ENCODE measurements at places on chromosomes 11 and 22.

GRCh38 chr22:29717789-29718188 lies 2.0 kb upstream of the CABP7 start:
- DNase-seq, result no peak

DNA sequence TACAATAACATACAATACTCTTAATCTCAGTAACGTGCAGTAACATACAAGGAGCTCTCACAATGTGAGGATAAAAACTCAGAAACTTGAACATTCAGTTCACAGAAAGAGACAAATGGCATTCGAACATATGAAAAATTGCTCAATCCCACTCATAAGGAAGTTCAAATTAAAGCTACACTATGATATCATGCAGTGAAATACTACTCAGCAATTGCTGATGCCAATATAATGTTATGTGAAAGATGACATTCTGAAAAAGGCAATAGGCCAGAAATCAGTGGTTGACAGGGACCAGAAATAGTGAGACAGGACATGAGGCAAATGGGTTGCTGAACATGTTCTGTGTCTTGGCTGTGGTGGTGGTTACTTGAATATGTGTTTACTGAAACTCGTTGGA lies 33.7 kb upstream of the PITPNB start:
- no peak for DNase-seq

GRCh38 chr11:130675371-130675821 lies 227.0 kb downstream of the ADAMTS15 start:
- DNase-seq, result no peak

DNA sequence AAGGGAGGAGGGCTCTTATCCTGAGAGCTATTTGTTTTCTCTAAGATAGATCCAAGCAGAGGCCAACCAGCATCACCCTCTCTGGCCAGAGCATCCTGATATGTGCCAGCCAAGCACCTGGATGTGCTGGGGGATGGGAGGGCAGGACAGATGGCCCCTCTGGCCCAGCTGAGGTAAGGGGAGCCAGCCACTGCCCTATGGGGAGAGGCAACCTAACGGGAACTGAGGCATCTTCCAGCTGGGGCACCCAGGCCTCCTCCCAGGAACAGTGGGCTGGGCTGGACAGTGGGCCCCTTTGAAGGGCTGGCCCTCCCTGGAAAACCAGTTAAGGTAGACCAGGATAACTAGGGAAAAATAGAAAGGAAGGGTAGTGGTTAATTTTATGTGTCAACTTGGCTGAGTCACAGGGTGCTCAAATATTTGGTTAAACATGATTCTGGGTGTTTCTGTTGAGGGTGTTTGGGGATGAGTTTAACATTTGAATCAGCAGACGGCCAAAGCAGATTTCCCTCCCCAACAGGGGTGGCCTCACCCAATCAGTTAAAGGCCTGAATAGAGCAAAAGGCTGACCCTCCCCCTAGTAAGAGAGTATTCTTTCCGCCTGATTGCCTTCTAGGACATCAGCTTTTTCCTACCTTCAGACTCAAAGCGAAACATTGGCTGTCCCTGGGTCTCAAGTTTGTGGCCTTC lies 595.1 kb downstream of the BUD13 start:
- DNase-seq, result no peak

DNA sequence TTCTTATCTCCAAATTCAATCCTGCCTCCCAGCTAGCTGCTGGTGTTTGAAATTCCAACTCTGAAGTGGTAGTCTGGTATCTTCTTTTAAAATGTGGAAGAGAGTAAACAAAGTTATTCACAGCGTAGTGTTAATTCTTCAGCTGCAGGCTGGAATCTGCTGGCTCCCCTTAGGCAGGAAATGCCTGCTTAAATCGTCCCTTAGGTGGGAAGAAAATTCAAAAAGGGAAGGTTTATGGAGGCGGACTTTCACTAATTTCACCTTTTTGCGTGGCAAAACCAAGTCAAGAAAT lies 439.0 kb upstream of the CCDC90B start:
- no peak for DNase-seq

GRCh38 chr11:4186464-4187054 lies 92.0 kb downstream of the RRM1 start:
- no peak for DNase-seq

GRCh38 chr11:3137486-3138177 lies 27.5 kb downstream of the OSBPL5 start:
- no peak for DNase-seq

- no peak for DNase-seq
These were observed 3.9 kb downstream of the PACSIN2 start for GRCh38 chr22:43011079-43011478.

GRCh38 chr22:17318817-17319216 lies 50.4 kb upstream of the CECR2 start:
- no peak for DNase-seq

GRCh38 chr11:22508665-22509064 lies 117.0 kb downstream of the FANCF start:
- DNase-seq, result no peak

GRCh38 chr11:126157326-126158030 lies 54.0 kb downstream of the RPUSD4 start:
- no peak for DNase-seq

Measured in globus pallidus (tissue), 1 donor.